ENCODE measurements at places on chromosomes 13 and 19.

DNA sequence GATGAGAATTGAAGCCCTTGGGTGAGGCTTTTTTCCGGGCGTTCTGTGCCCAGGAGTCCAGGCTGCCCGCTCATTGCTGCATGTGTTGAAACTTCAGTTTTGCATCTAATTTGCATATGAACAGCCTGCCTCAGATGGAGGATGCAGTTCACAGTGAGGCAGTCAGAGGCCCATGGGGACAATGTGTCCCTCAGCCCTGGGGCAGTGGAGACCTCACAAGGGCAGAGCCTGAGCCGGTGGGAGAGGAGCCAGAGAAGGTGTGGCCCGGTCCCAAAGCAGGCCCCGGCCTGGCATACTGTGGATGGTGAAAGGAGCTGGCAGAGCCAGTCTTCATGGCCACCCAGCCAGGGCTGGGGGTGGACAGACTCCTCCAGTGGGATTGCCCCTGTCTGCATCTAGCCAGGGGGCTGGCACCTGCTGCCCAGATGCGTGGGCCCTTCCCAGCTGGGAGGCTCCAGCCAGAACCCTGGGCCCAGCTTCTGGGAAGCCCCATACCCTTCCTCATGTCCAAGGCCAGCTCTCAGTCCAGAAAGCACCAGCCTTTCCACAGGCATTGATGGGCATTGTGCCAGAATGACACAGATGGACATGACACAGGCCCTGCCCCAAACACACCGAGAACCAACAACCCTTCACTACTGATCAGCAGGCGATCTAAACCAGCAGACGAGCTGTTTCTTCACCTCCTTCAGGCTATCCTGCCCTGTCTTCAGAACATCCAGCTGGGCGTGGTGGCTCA lies 32.9 kb upstream of the KCTD15 start:
- DNase-seq, result no peak

GRCh38 chr19:17996826-17997316 lies 11.1 kb upstream of the ARRDC2 start:
- peak; percentile 83 for DNase-seq

GRCh38 chr13:106161146-106161545 lies 374.3 kb downstream of the EFNB2 start:
- no peak for DNase-seq

DNA sequence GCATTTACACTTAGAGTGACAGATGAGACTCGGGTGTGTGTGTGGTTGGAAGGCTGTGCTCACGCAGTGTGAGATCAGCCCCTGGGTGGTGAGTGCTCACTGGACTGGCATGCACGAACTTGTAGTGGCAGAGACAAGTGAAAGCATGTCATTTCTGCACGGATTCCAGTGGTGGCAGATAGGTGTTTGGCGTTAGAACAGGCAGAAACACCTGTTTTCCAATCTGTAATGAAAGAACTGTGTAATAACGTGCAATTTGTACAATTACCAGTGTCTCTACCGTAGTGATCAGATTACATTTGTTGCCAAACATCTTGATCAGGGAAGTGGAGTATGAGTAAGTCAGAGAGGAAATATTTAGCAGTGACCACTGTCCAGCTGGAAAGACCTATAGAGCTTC lies 8.2 kb downstream of the LAMP1 start:
- no peak for DNase-seq

GRCh38 chr19:3188627-3189596 lies 3.2 kb downstream of the NCLN start:
- DNase-seq, result no peak

DNA sequence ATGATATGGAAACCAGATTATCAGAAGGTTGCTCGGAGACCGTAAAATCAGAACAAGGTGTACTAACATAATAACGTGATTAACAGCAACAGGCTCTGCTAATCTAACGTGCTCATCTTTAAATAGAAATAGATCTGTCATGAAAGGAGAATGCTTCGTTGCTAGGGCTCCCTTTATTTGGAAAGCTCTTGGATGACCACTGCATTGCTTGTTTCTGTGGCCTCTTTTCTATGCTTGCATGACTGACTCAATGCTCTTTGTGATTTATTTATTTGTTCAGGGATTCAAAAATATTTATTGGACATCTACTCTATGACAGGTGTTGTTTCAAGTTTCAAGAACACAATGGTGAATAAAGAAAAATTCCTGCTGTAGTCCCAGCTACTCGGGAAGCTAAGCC lies 22.3 kb upstream of the ZDHHC20 start:
- DNase-seq, result no peak

DNA sequence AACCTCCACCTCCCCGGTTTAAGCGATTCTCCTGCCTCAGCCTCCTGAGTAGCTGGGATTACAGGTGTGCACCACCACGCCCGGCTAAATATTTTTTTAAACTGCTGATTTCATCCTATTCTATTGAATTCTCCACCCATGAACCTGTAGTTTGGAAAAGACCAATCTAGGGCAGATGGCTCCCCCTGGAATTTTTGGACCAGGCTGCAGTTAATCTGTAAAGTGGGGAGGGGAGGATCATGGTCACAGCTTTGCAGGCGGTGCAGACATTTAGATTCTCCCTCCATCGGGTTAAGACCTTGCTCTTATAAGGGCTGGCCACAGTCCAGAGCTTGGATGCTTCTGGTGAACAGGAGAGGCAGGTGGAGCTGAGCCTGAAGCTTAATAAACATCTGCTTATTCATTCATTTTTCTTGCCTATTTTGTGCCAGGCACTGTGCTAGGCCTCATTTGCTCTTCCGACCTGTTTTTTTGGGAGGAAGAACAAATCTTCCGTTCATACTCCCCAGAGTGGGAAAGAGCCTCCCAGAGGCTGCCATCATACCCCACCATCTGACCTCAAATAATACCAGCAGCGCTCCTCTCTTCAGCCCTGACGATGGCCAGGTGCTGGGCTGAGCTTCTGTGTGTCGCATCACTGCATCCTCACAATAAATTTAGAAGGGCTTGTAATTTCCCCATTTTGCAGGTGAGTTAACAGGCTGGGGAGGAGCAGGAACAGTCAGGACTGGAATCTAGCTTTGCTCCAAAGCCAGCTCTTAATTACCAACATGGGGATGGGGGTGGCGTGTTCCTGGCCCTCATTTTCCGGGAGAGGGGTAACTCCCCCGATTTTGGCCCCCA lies 902 bp upstream of the CCDC106 start:
- DNase-seq, result no peak

GRCh38 chr19:47813304-47813994 lies 8.3 kb upstream of the CRX start:
- DNase-seq, result peak; percentile 60

GRCh38 chr19:57319869-57320179 lies 448 bp upstream of the ZNF543 start:
- DNase-seq, result no peak

GRCh38 chr13:112583592-112584277 lies 4.2 kb downstream of the TUBGCP3 start:
- DNase-seq, result no peak

GRCh38 chr13:46962281-46962941 lies 65.6 kb upstream of the HTR2A start:
- DNase-seq, result no peak

- no peak for DNase-seq
Observed at GRCh38 chr13:107466326-107467099, 748.8 kb downstream of the LIG4 start.

DNA sequence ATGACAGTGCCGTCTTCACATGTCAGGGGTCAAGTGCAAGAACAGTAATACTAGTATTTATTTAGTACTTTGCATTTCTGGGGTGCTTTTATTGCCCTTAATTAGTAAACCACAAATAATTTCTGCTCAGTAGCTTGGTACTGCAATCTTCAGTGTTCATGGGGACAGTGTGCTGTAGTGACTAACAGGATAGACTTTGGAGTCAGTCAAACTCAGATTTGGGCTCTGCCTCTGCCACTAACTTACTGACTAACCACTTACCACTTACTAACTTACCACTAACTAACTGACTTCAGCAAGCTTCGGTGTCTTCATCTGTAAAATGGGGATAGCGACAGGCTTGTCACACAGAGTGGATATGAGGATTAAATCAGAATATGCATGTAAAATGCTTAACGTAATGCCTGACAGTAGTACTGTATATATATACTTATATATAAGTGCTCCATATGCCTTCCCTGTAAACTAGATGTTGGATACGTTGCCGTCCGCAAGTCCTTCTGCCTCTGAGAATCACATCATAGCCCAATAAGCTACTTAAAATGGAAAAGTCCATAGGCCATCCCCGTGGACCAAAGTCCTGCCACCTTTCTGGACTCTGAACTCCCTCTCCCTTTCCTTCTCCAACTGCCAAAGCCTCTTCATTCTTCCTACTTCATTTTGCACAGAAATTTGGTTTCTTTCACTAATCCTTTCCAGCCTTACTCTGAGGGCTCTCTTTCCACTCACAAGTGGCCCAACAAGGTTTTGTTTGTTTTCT lies 158.1 kb downstream of the ZIC5 start:
- DNase-seq, result no peak

DNA sequence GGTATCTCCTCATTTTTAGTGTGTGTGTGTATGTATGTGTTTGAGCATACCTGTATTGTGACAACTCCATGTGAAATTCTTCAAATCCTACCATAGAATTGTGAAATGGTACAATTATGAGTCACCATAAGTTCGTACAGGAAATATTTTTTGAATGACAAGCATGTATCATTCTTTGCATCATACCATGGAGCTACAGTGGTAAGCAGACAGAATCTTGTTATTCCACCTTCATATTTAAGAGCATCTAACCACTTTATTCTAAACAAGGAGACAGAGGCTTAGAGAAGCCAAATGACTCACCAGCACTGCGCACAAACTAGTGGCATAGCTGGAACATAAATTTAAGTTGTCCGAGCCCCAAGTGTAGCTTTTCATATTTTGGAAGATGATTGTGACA lies 4.5 kb upstream of the EPSTI1 start:
- DNase-seq, result no peak

GRCh38 chr19:7288977-7289376 lies 5.2 kb downstream of the INSR start:
- no peak for DNase-seq

DNA sequence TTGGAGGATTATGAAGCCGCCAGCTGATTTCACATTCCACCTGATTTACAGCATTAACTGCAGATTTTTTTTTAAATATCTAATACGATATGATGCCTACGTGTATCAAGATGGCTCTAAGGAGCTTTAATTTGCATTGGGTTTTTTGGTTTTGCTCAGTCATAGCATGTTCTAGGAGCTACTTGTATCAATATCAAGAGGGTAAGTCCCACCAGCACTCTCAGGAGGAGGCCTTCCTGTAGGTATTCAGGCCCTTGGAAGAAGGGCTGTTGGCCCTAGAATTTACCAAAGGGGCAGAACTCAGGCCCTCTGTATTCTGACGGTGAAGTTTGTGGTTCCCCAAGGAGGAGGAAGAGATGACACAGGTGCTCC lies 97.2 kb upstream of the IPO5 start:
- no peak for DNase-seq

GRCh38 chr19:5074830-5075394 lies 106.0 kb downstream of the KDM4B start:
- DNase-seq, result no peak

DNA sequence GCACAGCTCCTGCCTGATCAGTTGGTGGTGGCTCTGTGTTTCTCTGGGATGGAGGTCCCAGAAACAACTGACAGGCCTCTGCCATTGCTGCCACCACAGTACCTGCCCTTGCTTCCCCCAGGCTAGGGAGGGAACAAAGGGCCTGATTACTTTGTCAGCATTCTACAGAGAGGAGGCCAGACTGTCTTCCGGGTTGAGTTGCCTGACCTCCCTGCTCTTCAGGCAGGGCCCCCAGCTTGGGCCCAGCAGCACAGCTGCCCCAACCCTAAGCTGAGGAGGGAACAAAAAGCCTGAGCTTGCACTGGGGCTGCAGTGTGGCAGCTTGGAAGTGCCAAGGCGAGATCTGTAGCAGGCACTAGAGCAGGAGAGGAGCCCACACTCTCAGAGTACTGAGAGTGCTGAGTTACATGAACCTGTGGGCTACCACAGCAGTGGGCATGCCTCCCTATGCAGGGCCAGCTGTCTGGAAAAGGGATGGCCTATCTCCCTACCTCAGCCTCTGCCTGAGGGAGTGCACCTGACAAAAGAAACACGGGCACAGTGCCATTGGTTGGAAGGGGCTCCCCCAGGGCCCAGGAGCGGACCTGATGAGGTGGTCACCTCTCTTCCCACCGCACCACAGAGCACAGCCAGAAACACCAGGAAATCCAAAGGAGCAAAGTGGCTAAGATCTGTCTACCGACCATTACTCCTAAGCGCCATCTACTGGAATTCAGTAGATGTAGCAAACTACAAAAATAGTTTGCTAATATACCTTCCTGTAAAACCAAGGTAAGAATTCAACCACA lies 24.4 kb downstream of the SLC25A15 start:
- DNase-seq, result no peak

GRCh38 chr19:6041071-6041470 lies 63.1 kb upstream of the RANBP3 start:
- DNase-seq, result no peak

- DNase-seq, result no peak
Observed at GRCh38 chr19:51607920-51608562, 22.2 kb downstream of the SIGLEC5 start.

DNA sequence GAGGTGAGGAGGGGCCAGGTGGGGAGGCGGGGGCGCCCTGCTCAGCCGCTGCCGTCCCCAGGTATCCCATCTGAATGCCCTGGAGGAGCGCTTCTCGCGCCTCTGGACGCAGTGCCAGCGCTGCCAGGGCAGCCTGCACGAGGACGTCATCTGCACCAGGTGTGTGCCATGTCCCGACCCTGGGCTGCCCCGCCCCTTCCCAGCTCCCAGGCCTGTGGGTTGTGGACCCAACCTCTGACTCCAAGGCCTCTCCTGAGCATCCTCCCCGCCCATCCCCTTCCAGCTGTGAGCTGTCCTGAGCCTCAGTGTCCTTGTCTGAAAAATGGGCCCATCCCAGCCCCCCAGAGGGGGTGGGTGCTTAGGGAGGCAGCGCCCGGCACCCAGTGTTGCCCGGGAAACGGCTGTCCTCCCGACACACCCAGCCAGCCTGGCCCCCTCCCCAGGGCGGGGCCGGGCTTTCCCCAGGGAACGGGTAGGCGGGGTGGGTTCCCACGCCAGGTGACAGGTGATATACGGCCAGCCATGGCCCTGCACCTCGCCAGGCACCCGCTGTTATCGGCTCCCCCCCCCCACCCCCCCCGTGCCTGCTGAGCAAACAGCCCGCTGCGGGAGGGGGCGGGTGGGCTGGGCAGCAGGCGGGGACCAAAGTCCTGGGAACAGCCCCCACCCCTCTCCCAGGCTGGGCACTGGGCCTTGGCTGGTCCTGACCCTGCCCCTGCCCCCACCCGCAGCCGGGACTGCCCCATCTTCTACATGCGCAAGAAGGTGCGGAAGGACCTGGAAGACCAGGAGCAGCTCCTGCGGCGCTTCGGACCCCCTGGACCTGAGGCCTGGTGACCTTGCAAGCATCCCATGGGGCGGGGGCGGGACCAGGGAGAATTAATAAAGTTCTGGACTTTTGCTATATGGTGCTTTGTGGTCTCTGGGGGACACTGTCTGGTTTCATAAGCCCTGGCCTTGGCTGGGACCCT lies 1.3 kb upstream of the SPIB start:
- DNase-seq, result no peak

DNA sequence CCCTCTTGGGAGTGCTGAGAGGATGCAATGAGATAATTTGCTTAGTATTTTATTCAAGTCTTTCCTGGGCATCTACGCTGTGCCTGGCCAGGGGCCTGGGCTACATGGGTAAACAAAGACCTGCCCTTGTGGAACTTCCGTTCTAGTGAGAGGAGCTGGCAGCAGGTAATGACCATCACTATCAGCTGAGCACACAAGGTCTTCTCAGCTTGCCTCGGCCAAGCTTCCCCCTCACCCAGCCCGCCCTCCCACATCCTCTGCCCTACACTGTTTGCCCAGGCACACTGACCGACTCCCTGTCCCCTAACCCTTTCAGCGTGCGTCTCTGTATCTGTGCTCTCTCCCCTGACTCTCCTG lies 8.6 kb upstream of the FKRP start:
- DNase-seq, result no peak

GRCh38 chr13:66845393-66845792 lies 384.7 kb downstream of the PCDH9 start:
- DNase-seq, result no peak

Data from stimulated activated CD8-positive, alpha-beta memory T cell treated with anti-CD3 and anti-CD28 coated beads, Interleukin-4, amount 100 ng/mL, for 1 hour (primary cell).